ENCODE measurements at places on chromosomes 13 and 19.

GRCh38 chr13:57946361-57946760 is 314.8 kb downstream of the PCDH17 start:
- no peak for DNase-seq

DNA sequence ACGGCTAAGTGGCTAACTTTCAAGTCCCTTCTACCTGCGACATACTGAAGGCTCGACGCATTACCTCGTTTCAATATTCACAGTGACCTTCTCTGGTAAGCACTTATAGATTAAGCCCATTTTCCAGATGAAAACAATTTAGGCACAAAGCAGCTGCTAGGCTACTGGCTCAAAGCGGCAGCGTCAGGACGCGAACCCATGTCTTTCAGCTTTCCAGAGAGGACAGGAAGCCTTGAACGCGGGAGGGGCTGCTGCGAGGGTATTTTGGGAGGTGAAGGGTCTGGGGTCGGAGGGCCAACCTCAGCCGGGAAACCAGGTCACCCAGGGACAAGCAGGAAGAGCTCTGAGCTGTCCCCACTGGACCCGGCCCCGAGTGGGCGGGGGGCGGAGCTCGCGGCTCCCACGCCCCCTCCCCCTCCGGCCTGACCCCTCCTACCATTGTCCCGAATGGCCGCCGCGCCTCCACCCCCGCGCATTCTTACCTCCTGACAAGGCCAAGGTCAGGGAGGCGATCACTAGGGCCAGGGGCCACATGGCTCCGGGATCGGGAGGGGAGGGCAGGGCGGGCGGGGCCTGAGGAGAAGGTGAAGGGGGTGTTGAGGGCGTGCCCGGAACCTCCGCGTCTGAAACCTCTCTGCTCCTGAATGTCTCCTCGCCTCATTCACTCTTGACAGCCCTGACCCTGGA is at the start of gene KLK13:
Gene KLK13, minus strand, starts transcription at position 559 of the 687 bp plus-strand sequence. Its CDS starts 25 bp downstream, at position 534.
- DNase-seq = no peak

- DNase-seq = no peak
Measured at GRCh38 chr13:90640976-90641375, 706.5 kb upstream of the MIR17HG start.

GRCh38 chr13:21894091-21894490 is 223.2 kb downstream of the FGF9 start:
- DNase-seq = no peak

GRCh38 chr13:40648040-40648439 is 18.4 kb downstream of the FOXO1 start:
- DNase-seq = no peak

DNA sequence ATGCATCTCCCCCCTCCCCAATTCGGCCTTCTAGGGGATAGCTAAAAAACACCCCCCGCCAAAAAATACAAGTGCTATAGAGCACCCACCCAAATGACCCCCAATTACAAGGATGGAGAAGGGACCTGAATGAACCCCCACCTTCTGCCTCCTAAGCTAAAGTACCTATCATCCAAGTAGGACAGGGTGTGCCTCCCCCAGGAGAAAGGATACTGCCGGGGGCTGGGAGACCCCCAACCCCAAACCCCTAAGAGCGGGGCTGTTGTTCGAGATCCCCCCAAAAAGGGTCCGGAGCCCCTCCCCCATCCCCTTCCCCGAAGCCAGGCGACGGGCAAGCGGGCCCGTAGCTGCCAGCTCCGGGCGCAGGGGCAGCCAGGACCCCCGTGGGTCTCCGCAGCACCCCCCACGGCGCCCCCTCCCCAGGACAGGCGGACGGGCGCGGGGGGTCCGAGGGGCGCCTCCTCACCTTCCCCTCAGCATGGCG is 1.9 kb downstream of the ZC3H4 start:
- no peak for DNase-seq

- DNase-seq = no peak
Measured at GRCh38 chr19:3243819-3244700, 19.6 kb downstream of the CELF5 start.

- DNase-seq = no peak
Measured at GRCh38 chr19:33465371-33465770, 56.2 kb downstream of the PEPD start.

DNA sequence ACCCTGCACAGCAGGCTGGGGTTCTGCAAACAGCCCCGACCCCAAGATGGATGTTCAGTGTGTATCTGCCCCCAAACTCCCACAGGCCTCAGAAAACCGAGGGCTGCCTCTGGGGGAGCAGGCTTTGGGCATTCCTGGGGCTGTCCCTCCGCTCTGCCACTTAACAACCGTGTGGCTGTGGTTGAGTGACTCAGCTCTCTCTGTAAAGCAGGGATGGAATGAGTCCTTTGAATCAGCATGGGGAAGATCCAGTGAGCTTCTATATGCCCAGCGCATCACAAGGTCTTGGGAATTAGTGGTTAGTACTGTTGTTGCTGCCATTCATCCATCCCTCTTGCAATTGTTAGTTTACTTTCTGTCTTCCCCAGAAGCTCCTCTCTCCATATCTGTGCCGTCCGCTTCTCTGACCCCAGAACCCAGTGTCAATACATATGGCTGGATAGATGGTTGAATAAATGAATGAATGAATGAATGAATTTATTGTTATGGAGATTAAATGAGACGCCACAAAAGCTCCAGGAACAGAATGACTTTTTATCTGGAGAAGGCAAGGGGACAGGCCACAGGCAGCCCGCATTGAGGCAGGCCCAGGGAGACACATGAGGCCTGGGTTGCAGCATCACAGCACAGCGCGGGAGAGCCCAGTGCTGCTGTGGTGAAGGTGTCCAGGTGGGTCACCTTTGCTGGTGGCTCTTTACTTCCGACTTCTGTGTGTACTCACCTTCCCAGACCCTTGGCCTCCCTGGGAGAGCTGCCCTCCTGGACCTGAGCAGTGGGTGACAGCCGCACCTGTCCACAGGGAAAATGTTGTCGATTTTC is 89.2 kb downstream of the RGCC start:
- DNase-seq = no peak

- DNase-seq = no peak
Measured at GRCh38 chr19:5424192-5424973, 30.8 kb upstream of the ZNRF4 start.

- DNase-seq = no peak
Measured at GRCh38 chr19:28521614-28522544, 691.1 kb downstream of the UQCRFS1 start.
